ENCODE measurements at places on chromosomes 5 and 9.

GRCh38 chr5:126477294-126478117 is 54.3 kb downstream of the GRAMD2B start:
- DNase-seq, result peak; percentile 26

DNA sequence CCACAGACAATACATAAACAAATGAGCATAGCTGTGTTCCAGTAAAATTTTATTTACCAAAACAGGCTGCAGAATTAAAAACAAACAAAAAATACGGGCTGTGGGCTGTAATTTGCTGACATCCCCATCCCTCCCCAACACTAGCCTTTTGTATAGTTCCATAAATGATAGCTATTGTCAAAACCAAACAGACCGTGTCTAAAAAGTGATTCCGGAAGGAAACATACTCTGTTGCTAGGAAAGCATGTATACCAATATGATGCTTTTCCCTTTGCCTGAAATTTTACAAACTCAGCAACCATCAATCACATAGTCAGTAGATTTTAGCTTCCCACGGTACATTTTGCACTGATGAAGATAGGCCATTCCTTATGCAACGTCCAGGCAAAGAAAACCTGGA is 80.0 kb downstream of the TMEM215 start:
- DNase-seq, result no peak

GRCh38 chr5:176381423-176381822 is 7.0 kb downstream of the NOP16 start:
- no peak for DNase-seq

DNA sequence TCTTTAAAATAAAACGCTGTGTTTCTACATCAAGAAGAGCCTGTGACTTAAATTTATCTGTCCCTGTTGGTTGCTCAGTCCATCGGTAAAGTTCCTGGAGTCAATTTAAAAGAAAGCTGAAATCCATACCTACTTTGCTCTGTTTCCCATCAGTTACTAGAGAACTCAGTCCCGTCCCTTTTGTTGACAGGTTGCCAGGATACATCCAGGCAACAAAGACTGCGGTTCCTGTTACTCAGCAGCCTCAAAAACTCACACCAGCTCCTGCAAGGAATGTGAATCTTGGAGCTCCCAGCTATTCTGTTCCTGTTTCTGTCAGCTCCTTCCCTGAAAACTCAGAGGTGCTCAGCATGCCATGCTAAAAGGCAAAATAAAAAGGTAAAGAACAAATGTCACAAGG is at the start of gene ZNF474:
Gene ZNF474, plus strand, starts transcription at position 241 of the 400 bp plus-strand sequence. CDS start 22,445 bp downstream, outside the sequence.
- DNase-seq, result peak; percentile 8

DNA sequence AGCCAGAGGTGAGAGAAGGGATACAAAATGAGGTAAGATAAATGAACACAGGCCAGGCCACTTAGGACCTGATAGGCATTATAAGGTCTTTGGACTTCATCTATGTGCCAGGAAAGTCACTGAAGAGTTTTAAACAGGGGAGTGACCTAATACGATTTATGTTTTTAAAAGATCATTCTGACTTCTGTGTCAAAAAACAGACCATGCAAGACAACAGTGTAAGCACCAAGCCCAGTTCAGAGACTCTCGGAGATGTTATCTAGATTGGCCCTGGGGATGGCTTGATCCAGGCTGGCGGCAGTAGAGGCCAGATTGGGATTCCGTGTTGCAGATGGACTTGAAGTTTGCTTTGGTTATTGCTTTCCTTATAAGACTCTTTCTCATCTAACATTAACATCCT is 43.0 kb upstream of the DPYSL3 start:
- no peak for DNase-seq

DNA sequence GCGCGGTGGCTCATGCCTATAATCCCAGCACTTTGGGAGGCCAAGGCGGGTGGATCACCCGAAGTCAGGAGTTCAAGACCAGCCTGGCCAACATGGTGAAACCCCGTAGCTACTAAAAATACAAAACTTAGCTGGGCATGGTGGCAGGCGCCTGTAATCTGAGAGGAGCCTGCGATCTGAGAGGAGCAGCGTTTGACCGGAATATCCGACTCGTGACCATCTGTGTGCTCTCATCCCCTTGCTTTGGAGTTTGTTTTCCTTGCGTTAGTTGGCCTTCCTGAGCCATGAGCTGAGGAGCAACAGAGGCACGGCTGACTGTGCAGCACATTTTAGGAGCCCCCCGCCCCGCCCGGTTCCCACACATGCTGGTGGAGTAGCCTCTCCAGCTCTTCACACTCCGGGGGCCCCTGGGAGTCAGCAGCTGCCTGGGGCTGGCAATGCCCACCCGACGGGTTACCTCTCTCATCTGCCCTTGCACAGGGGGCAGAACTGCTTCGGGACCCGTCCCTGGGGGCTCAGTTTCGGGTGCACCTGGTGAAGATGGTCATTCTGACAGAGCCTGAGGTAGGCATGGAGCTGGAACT is 3.0 kb downstream of the ADAMTS13 start:
- DNase-seq, result no peak

GRCh38 chr5:171207256-171207847 is 101.7 kb upstream of the TLX3 start:
- no peak for DNase-seq

DNA sequence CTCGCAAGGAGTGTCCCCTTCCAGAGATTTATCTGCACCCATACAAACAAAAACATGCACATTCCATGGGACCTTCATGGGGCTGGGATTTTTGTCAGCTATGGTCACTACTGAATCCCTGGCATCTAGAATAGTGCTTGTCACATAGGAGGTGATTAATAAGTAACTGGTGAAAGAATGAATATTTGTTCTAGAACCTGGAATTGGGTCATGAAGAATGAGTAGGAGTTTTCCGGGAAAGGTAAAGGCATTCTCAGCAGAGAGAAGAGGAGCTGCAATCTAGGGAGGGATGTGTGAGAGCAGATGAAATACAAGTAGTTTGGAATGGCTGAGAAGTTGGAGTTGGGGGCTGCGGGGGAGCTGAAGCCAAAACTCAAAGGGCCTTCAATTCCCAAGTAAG is 2.8 kb upstream of the LMAN2 start:
- no peak for DNase-seq

GRCh38 chr5:97229688-97230285 is 46.7 kb upstream of the RIOK2 start:
- no peak for DNase-seq

GRCh38 chr9:134455934-134456755 is 129.9 kb downstream of the RXRA start:
- peak; percentile 56 for DNase-seq

GRCh38 chr9:101636247-101636646 is 41.5 kb upstream of the PPP3R2 start:
- DNase-seq, result no peak

GRCh38 chr9:94018628-94019027 is 63.5 kb upstream of the BARX1 start:
- DNase-seq, result no peak

- no peak for DNase-seq
These were observed 53.3 kb downstream of the LPAR1 start for GRCh38 chr9:110984890-110985437.

- DNase-seq, result no peak
These were observed 36.2 kb upstream of the GABRP start for GRCh38 chr5:170747357-170747756.

DNA sequence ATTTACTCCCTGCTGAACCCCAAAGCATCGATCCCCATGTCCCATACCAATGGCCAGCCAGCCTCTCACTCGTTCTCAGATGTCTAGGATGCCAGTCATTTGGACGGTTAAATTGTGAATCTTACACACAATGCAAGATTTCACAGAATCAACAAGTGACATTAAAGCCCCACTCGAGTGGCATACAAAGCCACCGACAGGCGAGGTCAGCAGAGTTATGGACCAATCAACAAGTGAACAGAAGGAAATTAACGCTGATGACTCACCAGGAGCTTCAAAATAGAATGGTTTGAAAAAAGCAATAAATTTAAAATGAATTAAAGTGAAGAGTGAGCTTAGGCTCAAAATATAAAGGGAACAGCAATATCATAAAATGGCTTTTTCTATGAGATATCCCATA is 8.2 kb upstream of the RUFY1 start:
- DNase-seq, result no peak

- DNase-seq, result no peak
These were observed 33.5 kb downstream of the ANXA6 start for GRCh38 chr5:151123897-151124751.

GRCh38 chr5:9621379-9621903 is 8.7 kb downstream of the TAS2R1 start:
- no peak for DNase-seq

GRCh38 chr9:123120953-123121352 is 87.5 kb downstream of the GPR21 start:
- DNase-seq, result no peak

DNA sequence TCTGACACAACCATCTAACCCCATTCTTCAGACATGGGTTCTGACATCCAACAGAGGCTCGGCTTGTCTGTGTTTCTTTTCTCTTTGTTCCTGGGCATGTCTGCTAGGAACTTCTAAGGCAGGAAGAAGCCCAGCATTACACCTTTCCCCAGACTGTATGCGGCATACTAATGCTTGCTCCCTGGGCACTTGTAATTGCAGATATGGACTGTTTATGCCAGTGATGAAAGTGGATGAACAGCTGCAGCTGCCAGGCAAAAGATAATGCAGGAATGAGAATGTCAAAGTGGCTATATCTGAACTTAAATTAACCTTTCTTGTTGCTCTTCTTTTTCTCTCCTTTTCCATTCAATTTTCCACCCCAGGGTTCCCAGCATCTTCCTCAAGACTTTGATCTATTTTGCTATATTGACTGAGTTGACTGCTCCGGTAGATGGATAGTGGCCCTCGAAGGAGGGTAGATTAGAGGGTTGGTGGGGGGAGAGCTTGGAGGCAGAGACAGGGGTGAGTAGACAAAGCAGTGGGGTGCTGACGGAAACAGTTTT is 344.4 kb downstream of the MAN2A1 start:
- no peak for DNase-seq

DNA sequence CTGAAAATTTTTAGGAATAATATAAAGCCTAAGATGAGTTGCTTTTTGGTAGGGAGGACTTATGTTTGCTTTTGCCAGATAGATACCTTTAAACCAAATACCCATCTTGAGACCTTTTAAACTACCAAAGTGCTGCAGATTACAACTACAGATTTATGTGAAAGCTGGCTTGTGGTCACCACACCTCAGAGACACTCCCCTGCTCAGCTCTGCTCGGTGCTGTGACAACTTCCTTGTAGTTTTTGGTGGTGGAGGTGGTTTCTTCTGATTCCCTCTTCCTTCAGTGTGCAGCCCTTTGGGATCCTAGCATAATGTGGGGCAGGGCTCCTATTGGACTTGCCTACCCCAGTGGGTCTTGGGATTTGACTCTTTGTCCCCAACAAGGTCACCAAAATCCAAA is 29.2 kb downstream of the GARNL3 start:
- DNase-seq, result no peak

DNA sequence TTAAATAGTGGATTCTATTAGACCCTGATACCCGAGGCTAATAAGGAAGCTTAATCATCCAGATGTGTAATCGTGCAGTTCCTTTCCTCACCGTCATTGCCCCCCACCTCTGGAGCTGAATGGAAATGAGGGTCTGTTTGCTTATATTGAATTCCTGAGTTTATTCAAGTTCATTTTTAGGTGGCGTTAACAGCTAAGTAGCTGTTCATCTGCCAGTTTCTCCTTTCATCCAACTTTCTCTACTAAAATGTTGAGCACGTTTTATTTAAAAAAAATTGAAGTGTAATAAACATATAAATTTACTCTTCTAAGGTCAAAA is 291.0 kb downstream of the DOCK8 start:
- no peak for DNase-seq

- DNase-seq, result no peak
These were observed 50.7 kb downstream of the PPP2R2B start for GRCh38 chr5:146827901-146828300.
